ENCODE measurements at places on chromosomes 6 and 20.
A peak's percentile ranks its signal among the peaks of the same experiment; 100 is the strongest.

DNA sequence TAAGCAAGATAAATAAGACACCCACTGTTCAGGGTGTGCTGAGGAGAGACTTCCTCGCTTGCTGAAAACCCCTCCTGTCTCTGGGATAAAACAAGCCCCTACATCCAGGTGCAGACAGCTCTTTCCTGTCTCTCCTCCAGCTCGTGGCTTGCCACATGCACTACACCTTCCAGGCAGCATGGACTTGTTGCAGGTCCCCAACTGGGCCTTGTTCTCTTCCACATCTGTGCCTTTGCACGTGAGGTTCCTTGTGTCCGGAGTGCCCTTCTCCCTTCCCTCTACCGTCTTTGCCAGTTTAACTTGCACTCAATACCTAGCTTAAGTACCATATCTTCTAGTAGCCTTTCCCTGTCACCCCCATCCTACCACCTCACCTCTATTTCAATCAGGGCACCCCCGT lies 397.6 kb downstream of the RNGTT start:
- no peak for DNase-seq

DNA sequence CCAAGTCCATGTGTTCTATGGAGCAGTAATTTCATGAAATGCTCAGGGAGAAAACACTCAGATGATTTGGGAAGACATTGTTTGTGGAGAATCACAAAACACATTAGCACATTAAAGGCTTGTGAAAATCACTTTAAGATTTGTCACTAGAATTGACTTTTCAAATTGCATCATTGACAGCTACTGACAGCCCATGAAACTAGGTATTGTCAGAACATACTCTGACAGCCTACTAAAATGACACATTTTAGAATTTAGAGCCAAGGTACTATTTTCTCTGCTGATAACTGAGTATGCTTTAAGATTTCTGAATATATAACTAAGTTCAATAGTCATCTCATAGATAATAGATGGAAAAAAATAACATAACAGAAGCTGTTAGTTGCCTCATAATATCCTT lies 67.4 kb upstream of the FOXC1 start:
- DNase-seq, result no peak

GRCh38 chr6:110881546-110882273 lies 7.1 kb downstream of the AMD1 start:
- peak; percentile 52 for DNase-seq

- no peak for DNase-seq
Measured at GRCh38 chr6:124400261-124400999, 561.8 kb upstream of the RNF217 start.

GRCh38 chr20:46592580-46593362 lies 42.3 kb upstream of the OCSTAMP start:
- DNase-seq, result peak; percentile 27

DNA sequence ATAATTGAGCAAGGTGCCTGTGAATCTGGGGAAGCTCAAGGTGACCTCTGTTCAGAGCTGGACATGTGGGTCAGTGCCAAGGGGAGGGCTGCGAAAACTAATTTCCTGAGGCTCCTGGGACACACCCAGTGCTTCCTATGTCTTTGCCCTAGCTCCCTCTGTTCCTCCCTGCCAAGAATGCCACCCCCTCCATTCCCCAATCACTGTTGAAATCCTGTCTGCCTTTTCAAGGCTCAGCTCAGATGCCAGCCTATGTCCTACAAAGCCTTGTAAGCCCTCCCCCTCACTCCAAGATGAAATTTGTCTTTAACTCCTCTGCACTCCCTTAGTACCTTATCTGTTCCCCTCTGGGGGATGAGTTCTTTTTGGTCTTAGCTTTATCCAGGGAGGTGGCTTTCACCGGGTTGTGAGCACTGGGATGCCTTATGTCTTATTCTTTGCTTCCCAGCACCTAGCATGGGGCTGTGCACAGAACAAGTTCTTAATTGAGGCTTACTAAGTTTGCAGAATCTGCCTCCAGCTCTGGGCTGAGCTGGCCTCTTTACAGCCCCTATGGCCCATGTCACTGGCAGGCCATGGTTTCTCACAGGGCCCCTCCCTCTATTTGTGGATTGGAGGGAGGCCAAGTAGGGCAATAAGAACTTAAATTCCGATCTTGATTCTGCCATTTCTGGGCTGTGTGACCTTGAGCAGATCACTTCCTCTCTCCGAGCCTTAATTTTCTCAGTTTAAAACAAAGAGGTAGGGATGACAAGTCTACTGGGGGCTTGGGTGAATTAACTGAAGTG lies 51.5 kb upstream of the EPB41L1 start:
- no peak for DNase-seq
